ENCODE measurements at places on chromosomes 1 and 21. TPM values are rescaled to one million over a fixed set of nuclear protein-coding genes. Genes with fewer than 3 reads are reported as not detected.

The MTHFR gene
- 28.8 TPM for total RNA-seq

The LAMB3 gene
- total RNA-seq: 8.7 TPM

The PEAR1 gene
- total RNA-seq: 1.6 TPM

The SIPA1L2 gene
- 0.44 TPM for total RNA-seq

The SH3D21 gene
- 6.2 TPM for total RNA-seq

The SFT2D2 gene
- total RNA-seq: 41.6 TPM

The S100A9 gene
- not detected for total RNA-seq

The C8B gene
- total RNA-seq: not detected

The RPE65 gene
- not detected for total RNA-seq

The LENEP gene
- total RNA-seq: not detected

The REN gene
- total RNA-seq: 0.77 TPM

The RGS8 gene
- under 0.01 TPM for total RNA-seq

The PRR9 gene
- 1.2 TPM for total RNA-seq

The CHAF1B gene
- total RNA-seq: 2.5 TPM

The REG4 gene
- total RNA-seq: not detected

The KCNA3 gene
- 1.6 TPM for total RNA-seq

The GNAT2 gene
- 0.33 TPM for total RNA-seq

All from uterine smooth muscle cell (primary cell).